Effector CD8-positive, alpha-beta T cell (primary cell): ENCODE measurements at places on chromosomes 2 and 18.

DNA sequence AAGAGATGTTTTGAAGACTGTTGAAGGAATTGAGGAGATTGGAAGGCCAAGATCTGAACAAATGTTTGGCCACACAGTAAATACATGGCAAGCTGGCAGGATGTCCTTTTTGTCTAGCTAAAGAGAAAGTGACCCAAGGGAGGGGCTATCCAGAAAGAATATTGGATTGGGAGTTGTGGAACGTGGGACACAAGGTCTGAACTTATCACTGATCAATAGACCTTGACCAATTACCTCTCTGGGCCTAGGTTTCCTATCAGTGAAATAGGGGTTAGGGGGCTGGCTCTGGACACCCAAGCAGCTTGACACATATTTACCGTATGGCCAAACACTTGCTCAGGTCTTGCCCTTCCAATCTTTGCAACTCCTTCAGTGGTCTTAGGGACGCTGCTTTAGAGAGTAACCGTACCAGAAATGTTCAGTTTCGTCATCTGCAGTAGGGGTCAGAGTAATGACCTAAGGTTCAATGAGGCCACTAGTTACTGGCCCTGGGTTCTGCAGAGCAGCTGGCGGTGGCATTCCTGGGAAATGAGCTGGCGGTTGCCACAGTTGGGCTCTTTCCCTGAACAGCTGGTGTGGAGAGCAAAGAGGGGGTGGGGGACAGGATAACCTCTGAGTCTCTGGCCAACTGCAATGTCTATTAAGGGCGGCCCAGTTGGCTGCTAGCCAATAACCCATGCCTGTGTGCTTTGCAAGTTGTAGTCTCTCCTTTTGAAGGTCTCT is 70.1 kb upstream of the STPG4 start:
- no peak for DNase-seq

DNA sequence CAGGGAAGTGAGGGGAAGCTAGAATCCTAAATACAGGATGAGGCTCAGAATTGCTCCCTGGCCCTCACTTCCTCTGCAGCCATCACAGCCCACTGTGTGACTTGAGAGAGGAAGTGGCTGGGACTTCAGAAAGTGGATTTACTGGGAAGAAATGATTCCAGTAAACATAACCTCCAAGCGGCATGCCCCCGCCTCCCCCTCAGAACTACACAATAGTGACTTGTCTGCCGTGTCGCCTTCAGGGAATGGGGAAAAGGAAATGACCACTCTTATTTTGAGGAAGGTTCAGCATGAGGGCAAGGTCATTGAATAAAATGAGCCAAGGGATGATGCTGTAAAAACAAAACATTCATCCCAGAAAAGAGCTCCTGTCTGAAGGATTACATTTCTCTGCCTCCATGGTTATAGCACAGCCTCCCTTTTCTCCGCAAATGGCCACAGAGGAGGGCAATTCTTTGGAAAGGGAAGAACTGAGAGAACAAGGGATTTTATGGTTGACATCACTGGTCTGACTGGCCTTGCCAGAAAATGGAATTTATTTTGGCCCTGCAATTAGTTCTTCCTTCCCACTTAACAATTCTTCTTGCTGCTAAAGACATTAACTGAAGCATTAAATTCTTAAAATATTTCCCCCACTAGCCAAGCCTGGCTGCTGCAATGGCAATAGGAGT is 78.9 kb upstream of the DAPL1 start:
- no peak for DNase-seq

DNA sequence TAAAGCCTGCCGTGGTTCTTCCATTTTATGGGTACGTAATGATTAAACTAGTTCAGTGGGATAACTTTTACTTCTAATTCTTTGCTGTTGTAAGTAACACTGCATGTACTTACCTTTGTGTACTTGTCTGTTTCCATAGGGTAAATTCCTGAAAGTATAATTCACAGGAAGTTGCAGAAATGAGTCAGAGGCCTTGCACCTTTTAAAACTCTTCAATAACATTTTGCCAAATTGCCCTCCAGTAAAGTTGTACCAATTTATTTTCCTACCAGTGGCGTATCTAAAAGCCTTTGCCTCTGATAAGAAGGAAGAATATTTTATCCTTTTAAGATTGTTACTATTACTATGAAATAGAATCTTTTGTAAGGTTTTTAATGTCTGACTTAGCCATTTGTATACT is 65.1 kb downstream of the CAB39 start:
- DNase-seq: no peak

DNA sequence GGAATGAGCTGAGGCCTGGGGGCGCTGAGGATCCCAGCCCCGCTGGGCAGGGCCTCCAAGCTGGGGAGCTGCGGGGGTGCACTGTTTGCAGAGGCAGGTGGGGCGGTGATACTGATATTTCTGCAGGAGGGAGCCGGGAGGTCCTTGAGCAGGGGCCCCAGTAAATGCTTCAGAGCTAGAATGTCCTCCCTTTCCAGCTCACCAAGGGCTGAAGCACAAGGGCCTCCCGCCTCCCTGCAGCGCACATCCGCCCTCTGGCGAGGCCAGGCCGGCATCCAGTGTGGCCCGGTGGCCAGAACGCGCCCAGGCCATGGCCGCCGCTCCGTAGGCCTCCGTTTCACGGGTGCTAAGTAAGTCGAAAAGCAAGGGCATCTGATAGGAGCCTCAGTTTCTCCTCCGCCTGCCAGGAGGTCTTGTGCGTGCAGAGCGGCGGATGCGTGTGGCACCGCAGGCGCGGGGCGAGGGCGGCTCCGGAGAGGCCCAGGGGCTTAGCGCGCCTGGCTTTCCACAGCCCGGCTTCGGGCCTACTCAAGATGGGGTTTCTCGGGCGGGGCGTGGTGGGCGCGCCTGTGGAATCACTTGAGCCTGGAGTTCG is 29.5 kb upstream of the CHMP1B start:
- DNase-seq: no peak

GRCh38 chr18:57843386-57843785 is 40.3 kb upstream of the ATP8B1 start:
- DNase-seq: no peak

DNA sequence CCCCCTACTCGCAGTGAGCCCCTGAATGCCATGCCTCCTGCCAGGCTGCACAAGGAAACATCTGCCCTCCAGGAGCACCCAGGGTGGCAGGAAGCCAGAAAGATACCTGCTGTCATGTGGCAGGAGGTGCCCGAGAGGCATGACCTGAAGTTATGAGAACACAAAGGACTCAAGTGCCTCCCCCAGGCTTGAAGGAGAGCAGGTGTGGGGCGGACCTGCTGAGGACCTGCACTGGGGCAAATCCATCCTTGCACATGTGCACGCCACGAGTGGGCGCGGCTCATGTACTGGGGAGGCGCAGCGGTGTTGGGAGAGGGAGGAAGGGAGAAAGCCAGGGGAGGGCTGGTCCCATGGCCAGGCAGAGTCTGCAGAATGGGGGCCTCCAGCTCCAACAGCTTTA is 26.9 kb downstream of the SDC1 start:
- DNase-seq: no peak

DNA sequence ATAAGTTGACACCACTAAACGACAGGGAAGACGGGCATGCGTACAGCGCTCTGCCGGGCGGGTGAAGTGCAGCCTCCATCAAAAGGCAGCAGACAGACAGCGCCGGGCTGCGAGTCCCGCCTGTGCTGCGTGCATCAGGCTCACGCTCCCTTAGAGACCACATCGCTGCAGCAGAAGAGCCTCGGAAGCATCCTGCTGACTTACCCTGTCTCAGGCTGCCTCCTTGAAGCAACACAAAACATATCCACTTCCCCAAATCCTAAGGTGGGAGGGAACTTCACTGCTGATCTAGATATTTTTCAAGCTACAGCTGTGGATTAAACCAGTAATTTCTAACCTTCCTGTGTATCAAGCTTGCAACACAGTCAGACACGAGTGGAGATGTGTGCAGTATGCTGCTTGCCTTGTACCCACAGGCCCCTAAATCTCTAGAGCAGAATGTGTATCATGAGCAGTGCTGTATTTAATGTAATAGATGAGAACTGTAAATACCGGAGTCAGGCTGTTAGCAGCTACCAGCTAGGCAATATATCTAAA is 6.4 kb downstream of the MYT1L start:
- no peak for DNase-seq

- DNase-seq: no peak
These were observed 274.5 kb downstream of the PIK3C3 start for GRCh38 chr18:42229211-42230210.

GRCh38 chr2:28607730-28608499 is 112.1 kb downstream of the PLB1 start:
- no peak for DNase-seq

- no peak for DNase-seq
These were observed 11.9 kb upstream of the KCNG2 start for GRCh38 chr18:79785831-79786230.

DNA sequence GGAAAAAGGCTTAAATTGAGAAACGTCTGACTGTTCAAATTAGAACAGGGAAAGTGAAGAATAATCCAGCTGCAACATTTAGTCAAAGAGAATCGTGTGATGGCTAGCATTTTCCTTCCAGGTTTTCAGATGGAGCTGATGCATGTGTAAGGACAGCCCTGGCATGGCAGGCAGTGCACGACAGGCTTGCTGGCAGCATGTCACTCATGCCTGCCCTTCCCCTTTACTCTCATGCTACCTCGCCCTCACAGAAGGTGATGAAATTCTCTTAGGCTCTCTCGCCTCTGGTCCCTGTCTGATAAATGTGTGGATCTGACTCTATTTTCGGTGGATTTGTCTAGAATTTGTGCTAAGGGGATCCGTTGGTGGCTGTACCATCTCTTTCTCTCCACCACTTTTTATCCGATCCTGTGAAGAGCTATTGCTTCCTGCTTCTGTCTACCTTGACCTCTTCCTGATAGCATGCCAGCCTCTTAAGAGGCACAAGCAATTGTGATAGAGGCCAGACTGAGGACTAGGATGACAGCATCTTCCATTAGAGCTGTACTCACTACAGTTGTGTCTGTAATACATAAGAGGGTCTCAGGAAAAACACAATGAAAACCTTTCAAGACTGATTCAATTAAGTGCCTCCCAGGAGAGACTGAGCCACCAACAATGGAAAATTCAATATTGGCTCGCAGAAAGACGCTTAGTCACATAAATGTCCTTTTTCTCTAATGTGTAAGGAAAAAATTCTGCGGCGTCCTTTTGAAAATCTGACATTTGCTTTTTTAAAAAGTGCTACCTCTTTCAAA is 65.6 kb upstream of the NOSTRIN start:
- DNase-seq: no peak

- peak; percentile 97 for DNase-seq
These were observed 5.8 kb downstream of the XRCC5 start for GRCh38 chr2:216114714-216115531.

DNA sequence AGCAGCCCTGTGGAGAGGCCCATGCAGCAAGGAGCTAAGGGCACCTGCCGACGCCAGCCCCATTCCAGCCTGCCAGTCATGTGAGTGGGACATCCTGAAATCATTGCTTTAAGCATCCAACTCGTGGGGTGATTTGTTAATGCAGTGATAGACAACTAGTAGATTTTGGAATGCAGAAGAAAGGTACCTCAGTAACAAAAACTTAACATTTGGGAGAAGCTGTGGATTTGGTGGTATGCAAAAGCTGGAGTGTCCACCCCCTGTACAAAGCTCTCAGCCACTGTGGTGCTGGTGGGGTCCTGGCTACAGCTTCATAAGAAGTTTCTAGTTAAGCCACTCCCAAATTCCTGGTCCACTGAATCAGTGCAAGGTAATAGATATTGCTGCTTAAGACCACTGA is 37.2 kb upstream of the GNAL start:
- no peak for DNase-seq

DNA sequence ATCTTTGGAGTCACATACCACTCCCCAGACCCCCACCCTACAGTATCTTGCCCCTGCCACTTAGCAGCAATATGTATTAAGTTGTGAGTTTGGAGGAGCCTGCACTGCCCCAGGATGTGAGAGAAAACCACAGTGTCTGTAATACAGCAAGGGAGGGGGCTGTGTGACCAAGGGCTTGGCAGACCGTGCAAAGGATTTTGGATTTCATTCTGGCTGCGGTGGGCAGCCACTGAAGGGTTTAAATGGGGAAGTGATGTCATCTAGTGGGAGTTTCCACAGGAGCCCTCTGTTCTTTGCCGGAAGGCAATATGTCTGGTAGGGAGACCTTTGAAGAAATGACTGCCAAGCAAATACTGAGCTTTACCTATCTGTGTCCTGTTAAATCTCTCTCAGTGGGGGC is 202.4 kb downstream of the FHOD3 start:
- DNase-seq: no peak

GRCh38 chr2:240170354-240170735 is 29.9 kb upstream of the OTOS start:
- DNase-seq: no peak

DNA sequence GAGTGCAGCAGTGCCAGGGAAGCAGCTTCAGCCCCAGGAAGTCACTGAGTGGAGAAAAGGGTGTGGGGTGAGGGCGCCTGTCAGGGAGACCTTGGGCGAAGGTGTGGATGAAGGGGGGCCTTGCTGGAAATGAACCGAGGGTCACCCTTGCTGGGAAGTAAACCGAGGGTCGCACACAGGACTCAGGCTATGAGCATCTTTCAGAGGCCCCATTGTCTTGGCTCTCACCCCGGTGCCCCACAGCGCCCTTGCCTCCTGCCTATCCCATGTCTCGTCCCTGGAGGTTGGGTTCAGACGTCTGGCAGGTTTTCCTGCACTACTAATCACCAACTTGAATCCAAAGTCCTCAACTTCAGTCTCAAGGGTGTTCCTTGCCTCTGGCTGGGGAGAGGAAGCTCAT is 122.8 kb upstream of the PXDN start:
- DNase-seq: no peak

GRCh38 chr2:19899985-19900930 is 1.5 kb downstream of the TTC32 start:
- DNase-seq: no peak

- DNase-seq: no peak
These were observed 41.3 kb downstream of the REV1 start for GRCh38 chr2:99448556-99448955.

GRCh38 chr2:127051116-127052056 is 55.6 kb downstream of the BIN1 start:
- DNase-seq: no peak

- no peak for DNase-seq
These were observed 162.1 kb downstream of the ZEB2 start for GRCh38 chr2:144357623-144358373.

- no peak for DNase-seq
These were observed 144.2 kb upstream of the HDAC4 start for GRCh38 chr2:239544918-239545465.

GRCh38 chr18:45976974-45977373 is 9.8 kb upstream of the EPG5 start:
- no peak for DNase-seq

GRCh38 chr2:161102770-161103450 is 57.3 kb upstream of the TANK start:
- DNase-seq: no peak
